Activated B cell treated with CpG ODN at 0.5 μM for 24 hours (primary cell): ENCODE measurements at places on chromosomes 5 and 9. TPM values are rescaled to one million over a fixed set of nuclear protein-coding genes. Genes with fewer than 3 reads are reported as not detected.

ZNF883 gene
- total RNA-seq, result 0.33 and 1.0 TPM in 2 replicates

GRCh38 chr5:141597814-141598213 lies 21.0 kb downstream of the DIAPH1 start:
- DNase-seq, result no peak

- no peak for DNase-seq
These were observed 205.4 kb downstream of the DCP2 start for GRCh38 chr5:113181853-113182490.

DNA sequence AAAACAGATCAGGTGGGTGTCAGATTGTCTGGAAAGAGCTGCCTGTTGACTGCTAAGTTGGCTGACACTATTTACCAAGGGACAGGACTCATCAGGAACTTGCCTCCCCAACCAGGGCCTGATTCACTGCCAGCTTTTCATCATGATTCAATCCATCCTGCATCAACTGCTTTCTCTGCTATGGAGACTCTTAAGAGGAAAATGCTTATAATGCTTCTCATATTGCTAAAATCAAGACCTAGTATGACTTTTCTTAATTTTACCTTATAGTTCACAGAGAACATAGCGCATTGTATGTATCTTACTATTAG lies 21.3 kb downstream of the HTR4 start:
- DNase-seq, result no peak

LHFPL2 gene
- 11.0 and 12.0 TPM in 2 replicates for total RNA-seq

CCL21 gene
- not detected in 2 replicates for total RNA-seq

DNA sequence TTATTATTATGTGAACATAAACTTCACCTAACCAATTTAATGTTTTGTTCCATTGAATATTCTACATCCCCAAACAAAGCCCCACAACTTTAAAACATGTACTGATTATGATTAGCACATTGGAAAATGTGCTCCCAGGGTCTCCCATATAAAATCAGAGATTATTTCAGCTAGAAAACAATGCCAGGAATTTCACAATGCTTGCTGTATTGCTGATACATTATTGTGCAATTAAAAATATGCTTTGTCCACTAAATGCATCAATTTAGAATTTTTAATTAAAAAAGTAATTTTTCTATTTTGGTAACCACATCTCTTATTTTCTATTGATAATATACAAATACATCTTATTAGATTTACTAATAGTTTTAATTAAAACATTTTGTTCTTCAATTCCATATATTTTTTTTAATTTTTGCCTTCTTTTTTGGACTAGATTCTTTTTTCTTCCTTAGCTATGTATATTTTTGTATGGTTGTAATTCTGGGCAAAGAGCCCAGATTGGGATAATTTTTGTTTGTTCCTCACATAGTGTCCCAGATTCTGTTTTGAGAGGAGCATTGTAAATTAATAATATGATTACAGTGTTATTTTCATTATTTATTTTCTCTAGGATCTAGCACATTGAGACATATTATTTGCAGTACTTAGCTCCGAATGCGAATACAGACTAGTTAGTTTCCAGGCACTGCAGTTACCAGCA lies 241.5 kb upstream of the CDH18 start:
- DNase-seq, result no peak

GRCh38 chr9:14056316-14056861 lies 257.6 kb downstream of the NFIB start:
- no peak for DNase-seq

- DNase-seq, result no peak
These were observed 3.6 kb upstream of the TMEM210 start for GRCh38 chr9:137175345-137175961.

LIX1 gene
- not detected in 2 replicates for total RNA-seq

IL9 gene
- total RNA-seq, result not detected in 2 replicates

GRCh38 chr9:122265149-122265915 lies 650 bp downstream of the MRRF start:
- DNase-seq, result no peak

DNA sequence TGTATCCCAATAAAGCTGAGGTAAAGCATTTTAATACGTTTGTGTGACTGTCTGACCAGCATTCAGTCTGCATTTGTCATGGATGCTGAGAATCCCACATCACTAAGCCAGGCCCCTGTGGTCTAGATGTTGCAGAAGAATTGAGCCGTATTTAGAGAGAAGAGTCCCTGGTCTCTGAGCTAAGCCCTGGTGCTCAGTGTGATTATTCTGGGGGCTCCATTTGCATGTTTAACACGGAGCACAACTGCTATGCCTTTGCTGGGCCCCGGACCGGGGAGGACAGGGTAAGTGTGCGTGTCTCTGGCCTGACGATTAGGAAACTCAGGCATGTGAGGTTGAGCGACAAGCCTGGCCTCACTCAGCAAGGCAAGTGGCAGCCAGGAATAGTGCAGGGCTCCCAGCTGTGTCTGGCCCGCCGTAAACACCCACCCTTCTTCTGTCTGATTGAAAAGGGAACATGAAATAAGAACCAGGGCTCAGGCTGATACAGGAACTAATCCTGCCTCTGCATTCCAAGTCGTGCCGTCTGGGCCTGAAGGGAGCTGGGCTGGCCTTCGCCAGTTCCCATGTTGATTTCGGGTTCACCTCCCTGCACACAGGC lies 22.3 kb downstream of the FAM78A start:
- no peak for DNase-seq

DNA sequence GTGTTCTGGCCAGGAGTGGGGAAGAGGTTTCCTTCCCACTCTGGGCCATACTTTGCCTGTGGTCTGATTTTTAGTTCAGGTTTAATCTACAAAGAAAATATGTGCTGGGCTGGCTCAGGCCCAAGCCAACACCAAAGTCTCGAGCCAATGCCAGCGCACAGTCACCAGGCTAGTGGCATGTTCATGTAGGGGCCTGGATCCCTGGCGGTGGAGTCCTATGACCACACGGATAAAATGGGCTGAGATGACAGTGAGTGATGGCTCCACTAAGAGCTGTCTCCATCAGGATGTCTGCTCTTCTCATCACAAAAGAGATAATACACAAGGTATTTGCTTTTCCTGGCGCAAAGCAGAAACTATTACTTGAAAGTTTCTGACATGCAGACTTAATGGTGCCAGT lies 92.9 kb upstream of the PTPN3 start:
- no peak for DNase-seq

GRCh38 chr5:2006971-2007291 lies 124.2 kb upstream of the IRX4 start:
- DNase-seq, result no peak

GRCh38 chr9:82554381-82554780 lies 508.6 kb downstream of the RASEF start:
- DNase-seq, result no peak

ECSCR gene
- total RNA-seq, result not detected in 2 replicates

DNA sequence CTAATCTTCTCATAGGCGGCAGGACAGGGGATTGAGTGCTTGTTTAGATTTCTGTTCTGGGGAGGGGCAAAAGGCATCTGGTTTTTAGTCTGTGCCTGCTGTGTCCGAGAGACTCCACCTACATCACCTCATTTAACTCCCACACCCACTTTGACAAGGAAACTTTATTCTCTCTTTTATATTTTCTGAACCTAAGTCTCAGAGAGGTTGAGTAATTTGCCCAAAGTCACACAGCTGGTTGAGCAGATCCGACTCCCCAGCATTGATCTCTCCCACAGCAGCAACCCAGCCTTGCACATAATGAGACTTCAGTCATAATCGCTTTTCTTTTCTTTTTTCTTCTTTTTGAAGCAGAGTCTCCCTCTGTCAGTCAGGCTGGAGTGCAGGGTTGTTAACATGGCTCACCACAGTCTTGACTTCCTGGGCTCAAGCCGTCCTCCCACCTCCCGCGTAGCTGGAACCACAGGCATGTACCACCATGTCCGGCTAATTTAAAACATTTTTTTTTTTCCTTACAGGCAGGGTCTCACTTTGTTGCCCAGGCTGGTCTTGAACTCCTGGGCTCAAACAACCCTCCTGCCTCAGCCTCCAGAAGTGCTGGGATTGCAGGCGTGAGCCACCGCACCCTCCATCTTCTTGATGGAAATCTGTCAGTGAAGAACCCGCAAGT lies 36.5 kb upstream of the ANKRD33B start:
- no peak for DNase-seq

GRCh38 chr9:129945314-129945713 lies 97.7 kb downstream of the FNBP1 start:
- no peak for DNase-seq

DNA sequence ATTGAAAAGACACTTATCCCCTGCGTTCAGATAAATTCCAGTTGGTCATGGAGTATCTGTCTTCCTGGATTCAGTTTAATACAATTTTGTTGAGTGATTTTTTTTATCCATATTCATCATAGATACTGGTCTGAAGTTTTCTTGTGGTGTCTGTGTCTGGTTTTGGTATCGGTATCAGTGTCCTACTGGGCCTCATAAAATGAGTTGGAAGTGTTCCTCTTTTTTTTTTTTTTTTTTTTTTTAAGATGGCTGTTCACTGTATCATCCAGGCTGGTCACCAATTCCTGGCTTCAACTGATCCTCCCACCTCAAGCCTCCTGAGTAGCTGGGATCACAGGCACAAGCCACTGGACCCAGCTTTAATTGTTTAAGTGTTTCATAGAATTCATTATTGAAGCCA lies 2.9 kb upstream of the CAMSAP1 start:
- no peak for DNase-seq

DNA sequence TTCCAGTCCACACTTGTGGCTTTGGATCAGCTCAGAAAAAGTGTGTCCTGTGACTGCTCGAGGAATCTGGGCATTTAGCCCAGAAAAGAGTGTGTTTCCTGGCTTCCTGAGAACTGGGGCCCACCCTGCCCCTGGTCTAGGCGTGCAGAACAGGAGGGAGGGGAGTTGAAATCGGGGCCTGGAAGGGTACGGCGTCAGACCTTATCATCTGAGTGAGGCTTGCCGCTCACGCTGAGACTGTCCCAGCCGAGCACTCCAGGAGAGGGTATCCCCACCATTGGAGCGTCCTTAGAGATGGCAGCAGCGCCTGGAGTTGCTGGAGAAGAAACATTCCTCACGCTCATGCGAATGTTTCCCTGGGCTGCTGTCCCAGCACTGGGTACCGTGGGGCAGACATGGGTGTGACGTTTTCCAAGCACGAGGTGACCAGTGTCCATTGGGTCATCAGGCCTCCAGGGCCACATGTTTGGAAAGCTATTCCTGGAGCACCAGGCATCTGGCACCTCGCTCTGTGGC lies 22.5 kb downstream of the NEK6 start:
- DNase-seq, result no peak

DNA sequence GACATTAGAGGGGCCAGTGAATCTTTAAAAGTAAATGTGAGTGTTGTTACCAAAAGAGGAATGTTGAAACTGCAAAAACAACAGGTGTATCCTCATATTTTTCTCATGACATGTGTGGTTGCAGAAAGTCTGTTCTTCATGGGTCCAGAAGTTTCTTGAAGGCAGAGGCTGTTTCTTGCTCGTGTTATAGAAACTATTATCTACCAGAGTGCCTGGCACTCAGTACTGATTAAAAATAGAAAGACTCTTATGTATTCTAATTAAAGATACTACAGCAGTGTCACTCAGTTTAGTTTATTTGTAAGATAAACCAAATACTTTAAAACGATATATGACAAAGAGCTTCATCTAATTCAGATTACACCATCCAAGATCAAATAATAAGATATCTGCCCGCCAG lies 1864.2 kb upstream of the WWC1 start:
- no peak for DNase-seq

PCDHB11 gene
- total RNA-seq, result not detected in 2 replicates

DNA sequence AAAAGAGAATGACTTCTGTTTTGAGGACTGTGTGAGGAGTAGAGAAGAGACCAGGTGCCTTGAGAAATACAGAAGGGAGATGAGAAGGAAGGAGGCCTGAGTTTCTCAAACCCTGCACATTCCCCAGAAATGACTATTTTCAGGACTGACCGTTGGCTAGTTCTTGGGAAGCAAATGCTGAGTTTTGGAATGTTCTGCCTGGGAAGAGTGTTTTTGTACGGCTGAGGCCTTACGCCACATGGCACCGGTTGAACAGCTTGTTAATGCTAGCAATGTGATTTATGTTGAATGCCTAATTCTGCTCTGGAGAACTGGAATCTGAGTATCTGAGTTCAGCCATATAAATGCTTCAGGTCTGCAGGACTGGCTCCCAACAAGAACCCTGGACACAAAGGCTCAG lies 152.7 kb upstream of the ADAMTS16 start:
- DNase-seq, result no peak

GRCh38 chr5:156367597-156367996 lies 40.6 kb downstream of the SGCD start:
- no peak for DNase-seq

GRCh38 chr5:113660706-113661250 lies 147.3 kb downstream of the YTHDC2 start:
- no peak for DNase-seq

GRCh38 chr5:6251565-6252102 lies 126.7 kb downstream of the MED10 start:
- DNase-seq, result no peak

NEUROG1 gene
- not detected in 2 replicates for total RNA-seq
